ENCODE measurements at places on chromosomes 5 and 9.

DNA sequence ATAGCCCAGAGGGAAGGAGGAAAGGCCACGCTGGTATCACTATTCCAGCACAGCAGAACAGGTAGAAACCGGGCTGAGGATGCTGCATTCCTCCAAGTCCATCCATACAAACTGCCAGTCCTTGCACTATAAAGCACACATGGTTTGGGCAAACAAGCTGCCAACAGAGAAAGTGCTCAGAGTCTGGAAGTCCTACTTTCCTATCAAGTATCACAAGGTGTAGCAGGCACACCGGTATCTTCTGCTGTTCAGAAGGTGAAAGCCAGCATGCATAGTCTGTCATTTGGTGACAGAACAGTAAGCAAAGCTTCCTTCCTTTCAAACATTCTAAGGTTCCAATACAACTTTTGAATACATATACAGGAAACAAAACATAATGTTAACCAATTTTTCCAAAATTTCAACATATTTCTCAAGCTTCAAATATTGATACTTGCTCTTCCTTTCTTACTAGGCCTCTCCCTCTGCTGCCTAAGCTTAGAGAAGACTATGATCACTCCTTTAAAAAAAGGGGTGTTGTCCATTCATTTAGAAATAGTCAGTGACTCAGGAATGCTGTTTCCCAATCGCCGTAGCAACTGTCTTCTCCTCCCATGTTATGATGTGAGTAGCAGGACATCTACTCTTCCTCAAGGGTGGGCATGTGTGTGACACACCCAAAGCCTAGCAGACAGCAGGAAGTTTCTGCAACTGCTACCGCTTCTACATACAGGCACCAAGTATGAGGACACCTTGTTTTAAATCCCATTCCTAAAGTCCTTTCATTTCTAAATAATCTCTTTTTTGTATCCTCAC lies 14.7 kb downstream of the DIAPH1 start:
- no peak for DNase-seq

- no peak for DNase-seq
Observed at GRCh38 chr9:119544492-119544891, 175.3 kb upstream of the BRINP1 start.

DNA sequence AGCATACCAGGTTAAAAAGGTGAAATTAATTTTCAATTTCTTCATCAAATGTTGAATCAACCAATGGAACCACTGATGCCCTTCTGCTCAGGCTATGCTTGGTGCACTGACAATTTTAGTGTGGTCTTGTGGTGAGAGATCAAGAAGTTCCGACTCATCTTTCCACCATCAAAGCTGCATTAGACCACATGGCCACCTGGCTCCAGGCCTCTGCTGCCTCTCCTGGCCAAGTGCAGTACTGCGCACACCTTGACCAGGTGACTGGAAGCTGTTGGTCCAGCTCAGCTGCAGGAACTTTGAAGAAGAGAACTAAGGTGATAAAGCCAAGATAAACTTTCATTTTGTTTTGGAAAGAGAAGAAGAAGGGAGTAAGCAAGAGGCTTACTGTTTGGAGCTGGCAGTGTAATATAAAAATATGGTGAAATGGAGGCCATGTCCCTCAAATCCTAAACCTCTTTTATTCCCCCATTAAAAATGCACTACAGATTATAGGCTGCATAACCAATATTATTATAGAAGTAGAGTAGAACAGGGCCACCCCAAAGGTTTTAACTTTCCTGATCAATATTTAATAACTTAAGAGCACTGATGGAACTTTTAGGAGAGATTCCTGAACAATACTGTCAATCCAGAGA lies 315.5 kb upstream of the C9orf72 start:
- no peak for DNase-seq

- peak; percentile 23 for DNase-seq
Observed at GRCh38 chr5:144183254-144183889, 12.7 kb downstream of the KCTD16 start.

- no peak for DNase-seq
Observed at GRCh38 chr9:91978740-91979414, 28.8 kb upstream of the ROR2 start.

DNA sequence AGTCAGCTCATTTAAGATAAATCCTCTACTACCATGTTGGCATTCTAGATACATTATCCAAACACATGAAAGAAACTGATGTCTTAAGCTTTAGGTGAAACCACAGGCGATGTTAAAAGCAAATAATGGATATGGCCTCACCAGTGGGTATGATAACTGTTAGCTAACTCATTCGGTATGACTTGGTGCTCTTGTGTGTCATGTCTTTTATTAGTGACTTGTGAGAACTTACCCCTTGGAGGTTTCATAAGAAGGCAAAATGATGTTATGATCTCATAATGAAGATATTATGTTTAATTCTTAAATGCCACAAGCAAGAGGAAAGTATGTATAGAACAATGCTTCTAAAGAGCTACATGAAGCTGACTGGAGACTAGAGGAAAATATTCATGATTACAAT lies 1227.0 kb downstream of the EFNA5 start:
- DNase-seq: no peak
